Dermis microvascular lymphatic vessel endothelial cell (primary cell): ENCODE measurements at places on chromosomes 1 and 21. TPM values are rescaled to one million over a fixed set of nuclear protein-coding genes. Genes with fewer than 3 reads are reported as not detected.

- no peak for DNase-seq
These were observed 4.6 kb downstream of the POFUT2 start for GRCh38 chr21:45283035-45283610.

DNA sequence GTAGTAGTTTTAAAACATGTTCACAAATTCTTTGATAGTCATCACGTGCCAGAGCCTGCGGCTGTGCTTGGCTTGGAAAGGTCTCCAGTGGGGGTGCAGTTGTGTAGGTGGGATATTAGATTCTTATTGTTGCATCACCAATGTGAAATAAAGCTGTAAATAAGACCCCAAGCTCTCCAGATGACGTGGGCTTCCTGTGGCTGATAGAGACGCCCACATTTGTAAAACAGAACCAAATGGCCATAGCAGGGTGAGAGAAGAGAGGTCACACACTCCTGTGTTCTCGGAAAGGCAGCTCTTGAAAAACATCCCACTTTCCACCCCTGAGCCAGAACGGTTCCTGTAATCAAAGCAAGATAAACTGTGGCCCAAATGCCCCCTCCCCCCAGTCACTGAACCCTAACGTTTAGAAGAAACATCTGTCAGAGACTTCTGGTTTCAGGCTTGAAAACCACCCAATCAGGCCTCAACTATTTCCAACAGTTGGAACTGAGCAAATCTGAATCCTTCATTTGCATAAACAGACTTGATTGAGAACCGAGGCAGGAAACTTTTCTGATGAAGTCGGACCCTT is 6.6 kb upstream of the NTPCR start:
- no peak for DNase-seq

GRCh38 chr1:17913326-17914115 is 158.4 kb downstream of the ACTL8 start:
- no peak for DNase-seq

DNA sequence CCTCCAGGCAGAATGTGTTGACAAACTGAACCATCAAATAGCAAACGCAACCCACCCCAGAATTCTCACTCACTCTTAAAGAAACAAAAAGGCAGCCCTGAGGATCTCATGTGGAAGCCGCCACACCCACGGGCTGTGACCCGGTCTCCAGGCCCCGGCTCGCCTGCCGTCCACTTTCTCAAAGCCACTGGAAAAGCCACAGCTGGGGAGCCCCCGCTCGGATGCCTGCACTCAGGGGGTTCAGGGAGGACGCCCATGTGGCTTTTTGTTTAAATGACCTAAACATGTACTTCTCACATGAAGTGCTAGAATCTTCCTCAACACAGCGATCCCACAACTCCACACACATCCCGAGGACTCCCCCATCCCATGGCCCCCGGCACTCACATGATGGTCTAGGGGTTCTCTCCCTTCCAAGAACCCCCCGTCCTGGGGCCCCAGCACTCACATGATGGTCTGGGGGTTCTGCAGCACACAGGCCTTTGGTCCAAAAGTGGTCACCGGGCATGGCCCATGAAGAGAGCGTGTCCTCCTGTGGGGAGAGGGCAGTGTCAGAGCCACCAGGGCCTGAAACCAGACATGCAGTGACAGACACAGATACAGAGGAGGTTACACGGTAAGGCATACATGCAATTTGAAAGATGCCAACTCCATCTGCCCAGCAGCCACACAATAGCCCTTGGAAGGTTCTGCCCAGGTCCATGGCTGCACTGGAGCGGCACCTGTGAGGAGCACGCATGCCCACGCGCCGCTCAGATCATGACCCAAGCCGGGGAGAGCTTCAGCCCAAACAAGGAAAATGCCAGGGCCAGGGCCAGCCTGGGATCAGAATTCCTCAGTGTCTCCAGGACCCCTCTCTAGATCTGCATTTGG is 16.5 kb downstream of the NADK start:
- no peak for DNase-seq

DNA sequence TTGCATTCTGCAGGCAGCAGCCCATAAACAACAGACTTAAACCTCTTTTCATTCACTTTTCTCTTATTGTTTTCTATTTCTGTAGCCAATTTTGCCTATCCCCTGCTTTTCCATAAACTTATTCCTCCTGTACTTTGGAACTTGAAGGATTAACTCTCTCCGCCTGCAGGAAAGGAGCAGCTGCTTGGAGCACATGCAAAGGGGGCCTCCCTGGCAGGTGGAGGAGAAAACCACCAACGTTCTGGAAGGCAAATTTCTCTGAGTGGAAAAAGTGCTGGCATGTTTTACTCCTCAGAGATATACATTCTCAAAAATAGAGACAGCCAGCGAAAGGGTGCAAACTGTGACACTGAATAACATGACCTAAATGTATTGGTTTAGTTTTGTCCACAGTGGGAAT is 33.6 kb downstream of the RGS21 start:
- no peak for DNase-seq

DNA sequence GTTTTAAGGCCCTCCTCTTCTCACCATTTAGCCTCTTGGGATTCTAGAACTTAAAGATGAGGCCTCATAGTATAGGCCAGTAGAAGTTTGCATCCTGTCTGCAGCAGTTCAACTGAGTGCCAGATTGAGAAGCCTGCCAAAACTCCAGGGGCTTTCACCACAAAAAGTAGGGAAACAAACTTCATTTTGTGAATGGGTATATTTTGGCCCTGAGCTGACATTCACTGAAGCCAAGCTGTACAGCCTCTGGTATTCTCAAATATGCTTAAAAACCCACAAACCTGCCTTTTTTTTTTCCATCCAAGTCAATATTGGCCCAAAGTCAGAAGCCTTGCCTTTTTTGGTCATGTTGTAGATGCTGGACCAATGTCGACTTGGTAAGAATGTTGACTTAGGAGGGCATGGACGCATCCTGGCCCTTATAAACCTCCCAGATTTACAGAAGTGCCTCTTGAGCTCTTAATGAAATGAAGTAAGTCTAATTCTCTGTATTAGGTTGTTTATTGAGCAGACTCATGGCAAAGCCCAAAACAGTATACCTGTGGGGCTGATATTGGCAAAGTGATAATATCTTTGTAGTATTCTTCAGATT is 337.5 kb downstream of the CHRM3 start:
- no peak for DNase-seq

The TRIM17 gene
- total RNA-seq: not detected in 2 replicates

DNA sequence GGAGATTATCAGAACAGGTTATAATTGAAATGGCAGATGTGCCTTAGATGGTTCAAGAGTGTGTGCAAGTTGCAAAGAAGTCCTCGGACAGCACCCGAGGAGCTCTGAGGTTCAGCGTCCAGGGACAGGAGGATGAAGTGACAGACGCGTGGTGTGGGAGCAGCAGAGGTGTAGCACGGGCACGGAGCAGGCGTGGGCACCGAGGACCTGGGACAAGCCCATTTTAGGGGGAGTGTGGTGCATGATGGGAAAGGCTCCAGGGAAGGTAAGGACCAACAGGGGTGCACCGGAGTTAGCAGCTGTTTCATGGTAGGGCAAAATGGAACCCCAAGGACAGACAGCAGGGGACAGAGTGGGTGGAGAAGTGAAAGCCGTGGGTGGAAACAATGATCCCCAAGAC is 56.3 kb upstream of the BACE2 start:
- DNase-seq: no peak

The LCE3D gene
- total RNA-seq: not detected in 2 replicates

DNA sequence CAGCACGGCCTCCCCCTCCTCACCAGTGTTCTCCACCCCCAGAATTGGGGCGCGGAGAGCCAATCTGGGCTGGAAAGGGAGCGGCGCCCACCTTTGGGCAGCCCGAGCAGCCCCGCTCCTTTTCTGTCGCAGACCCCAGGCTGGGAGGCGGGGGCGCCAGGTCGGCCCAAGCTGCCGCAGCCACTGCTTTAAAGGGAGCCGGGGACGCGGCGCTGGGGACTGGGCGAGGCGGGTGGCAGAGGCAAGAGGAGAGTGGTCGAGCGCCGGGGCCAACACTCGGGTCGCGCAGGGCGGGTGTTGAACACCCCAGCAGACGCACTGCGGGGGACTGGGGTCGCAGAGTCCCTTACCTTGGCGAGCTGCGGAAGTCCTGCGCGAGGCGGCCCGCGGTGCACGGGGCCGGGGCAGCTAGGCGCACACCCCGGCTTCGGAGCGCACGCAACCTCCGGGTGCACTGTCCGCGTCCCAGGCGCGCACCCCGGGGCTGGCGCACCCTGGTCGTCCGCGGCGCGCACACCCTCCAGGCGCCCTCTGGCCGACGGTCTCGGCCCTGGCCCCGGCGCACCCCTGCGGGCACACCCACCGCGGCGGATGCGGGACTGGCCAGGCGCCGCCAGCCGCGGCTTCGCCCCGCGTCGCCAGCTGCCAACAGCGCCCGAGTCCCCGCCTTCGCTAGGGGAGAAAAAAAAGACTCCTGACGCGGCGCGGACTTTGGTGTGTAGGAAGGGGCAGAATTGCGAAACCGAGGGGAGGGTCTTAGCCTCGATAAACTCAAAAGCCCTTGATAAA is at the start of gene KANK4:
Gene KANK4, minus strand, starts transcription at position 679 of the 789 bp plus-strand sequence. CDS start 37,870 bp downstream, outside the sequence.
- no peak for DNase-seq

The EPHA2 gene
- 71.1 and 112 TPM in 2 replicates for total RNA-seq

- peak; percentile 63 for DNase-seq
These were observed 12.7 kb downstream of the SLC37A1 start for GRCh38 chr21:42526379-42526727.

The TAL1 gene
- 55.8 and 77.9 TPM in 2 replicates for total RNA-seq

- DNase-seq: no peak
These were observed 38.4 kb upstream of the ZNF281 start for GRCh38 chr1:200448034-200448762.

DNA sequence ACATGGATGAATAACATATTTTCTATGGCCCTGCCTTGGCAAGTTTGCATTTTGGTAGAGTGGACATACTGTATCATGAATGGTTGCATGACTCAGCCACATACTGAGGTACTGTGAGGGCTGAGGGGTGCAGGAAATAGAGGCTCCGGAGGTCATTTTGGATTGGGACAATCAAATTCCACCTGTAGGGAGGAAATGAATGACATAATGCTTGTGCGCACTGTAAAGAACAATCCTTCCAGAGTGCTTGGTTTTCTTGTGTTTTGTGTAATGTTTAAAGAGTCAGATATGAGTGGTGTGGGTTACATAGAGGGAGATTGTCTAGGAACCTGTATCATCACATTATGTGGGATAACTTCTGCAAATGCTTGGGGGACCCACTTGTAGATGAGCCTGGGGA is 329.9 kb upstream of the PROX1 start:
- DNase-seq: no peak

The ASTN1 gene
- total RNA-seq: not detected in 2 replicates

The NPHS2 gene
- total RNA-seq: not detected in 2 replicates

- DNase-seq: no peak
These were observed 110.5 kb downstream of the GLIS1 start for GRCh38 chr1:53628286-53628955.

The FOXE3 gene
- not detected in 2 replicates for total RNA-seq

The LAD1 gene
- not detected in 2 replicates for total RNA-seq

GRCh38 chr1:215720126-215720525 is 153.0 kb downstream of the KCTD3 start:
- no peak for DNase-seq

- DNase-seq: no peak
These were observed 657.4 kb upstream of the ADGRL4 start for GRCh38 chr1:79663916-79664315.

DNA sequence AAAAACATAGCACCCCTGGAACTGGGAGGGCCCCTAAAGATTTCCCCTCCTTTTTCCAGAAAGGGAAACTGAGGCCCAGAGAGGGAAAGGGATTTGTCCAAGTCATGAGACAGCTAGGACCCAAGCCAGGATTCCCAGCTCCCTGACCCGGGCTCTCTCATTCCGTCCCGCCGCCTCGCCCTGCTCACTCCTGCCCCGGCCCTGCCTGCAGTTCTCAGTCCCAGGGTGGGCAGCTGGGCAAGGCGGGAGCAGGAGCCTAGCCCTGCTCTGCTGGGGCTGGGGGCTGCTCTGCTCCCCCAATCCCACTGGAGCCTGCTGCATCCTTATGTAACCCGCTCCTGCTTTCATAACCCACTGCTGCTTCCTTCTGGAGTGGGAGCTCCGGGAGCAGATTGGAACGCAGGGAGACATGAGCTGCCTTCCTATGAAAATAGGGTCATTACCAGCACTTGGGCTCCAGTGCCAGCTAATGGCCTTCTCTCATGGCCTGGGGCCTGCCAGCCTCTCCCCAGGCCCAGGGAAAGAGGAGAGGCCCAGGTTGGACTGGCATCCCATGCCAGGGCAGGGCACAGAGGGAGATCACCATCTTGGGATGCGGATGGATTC is 84.5 kb downstream of the CAMK2N1 start:
- no peak for DNase-seq

DNA sequence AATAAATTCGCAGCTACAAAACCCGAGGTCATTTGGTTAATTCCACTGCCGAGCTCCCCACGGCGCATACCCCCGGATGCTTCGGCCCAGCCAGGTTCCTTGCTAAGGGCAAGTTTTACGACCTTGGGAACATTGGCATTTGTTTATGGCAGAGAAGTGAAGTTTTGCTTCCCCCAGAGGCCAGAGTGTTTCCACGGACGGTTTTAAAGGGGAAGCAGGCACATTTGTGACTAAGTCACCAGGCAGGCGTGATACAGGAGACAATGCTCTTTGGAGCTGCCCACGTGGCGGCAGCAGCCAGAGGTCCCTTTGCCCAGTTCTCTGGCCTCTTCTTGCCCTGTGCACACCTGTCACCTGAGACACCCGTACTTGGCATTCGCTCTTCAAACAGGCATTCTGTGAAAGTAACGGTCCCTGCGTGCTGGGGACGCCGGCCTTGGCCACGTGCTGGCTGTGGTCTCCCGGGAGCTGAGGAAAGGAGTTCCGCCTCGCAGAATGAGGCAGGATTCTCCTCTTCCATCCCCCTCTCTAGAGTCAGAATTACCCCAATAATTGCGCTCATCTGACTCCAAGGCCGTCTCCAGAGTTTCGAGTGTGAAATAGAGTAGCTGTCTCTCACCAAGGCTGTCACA is 138.3 kb downstream of the PRDM16 start:
- DNase-seq: no peak

The PRKAA2 gene
- total RNA-seq: 1.7 and 2.4 TPM in 2 replicates

DNA sequence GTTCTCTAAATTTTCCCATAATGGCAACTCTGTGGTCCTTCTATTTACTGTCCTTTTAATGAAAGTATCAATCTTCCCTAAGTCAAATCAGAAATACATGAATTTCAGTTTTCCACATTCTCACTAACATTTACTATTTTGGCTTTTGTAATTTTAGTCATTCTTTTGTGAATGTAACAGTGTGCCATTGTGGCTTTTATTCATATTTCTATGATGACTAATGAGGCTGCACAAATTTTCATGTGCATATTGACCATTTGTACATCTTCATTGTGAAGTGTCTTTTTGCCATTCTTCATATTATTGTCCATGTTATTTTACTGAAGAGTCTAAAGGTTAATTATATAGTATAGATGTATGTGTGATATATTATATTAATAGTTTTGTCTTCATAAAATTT is 431.0 kb upstream of the BRINP3 start:
- no peak for DNase-seq

DNA sequence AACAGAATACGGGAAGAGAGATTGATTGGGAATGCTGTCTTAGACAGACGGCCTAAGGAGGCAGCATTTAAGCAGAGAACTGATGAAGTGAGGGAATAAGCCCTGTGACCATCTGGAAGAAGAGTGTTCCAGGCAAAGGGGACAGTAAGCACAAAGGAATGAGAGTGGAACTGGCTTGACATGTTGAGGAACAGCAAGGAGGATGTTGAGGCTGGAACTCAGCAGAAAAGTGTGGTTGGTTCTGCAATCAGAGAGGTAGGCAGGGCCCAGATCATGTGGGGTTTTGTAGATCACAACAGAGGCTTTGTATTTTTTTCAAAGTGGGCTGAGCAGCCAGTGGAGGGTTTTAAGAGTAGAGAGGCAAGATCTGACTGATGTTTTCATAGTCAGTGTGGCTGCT is 157.4 kb downstream of the DNM3 start:
- no peak for DNase-seq

- DNase-seq: no peak
These were observed 33.0 kb downstream of the EPHA2 start for GRCh38 chr1:16122916-16123315.
